ENCODE measurements at places on chromosomes 2 and 18.

GRCh38 chr2:61426267-61426897, 44.5 kb downstream of the USP34 start:
- peak; percentile 73 for DNase-seq

DNA sequence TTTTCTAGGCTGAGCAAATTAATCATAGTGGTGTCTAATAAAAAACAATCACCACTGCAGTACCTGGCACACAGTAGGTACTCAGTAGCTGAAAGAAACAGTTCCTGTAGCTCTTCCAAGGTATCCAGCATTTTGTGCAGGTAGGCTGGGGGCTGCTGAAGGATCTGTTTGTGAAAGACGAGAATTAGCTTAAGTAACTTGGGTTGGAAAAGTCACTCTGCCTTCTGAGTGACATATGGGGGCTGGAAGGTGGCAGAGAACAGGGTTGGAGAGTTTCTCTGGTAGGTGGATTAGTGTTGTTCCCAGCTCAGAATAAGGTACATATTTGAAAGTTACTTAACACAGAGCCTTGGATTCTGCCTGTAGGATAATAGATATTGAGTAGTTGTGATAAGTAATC, 72.8 kb downstream of the FMNL2 start:
- no peak for DNase-seq

- no peak for DNase-seq
These were observed 97.6 kb downstream of the NFATC1 start for GRCh38 chr18:79493211-79493800.

GRCh38 chr2:196651387-196652094, 12.0 kb downstream of the CCDC150 start:
- DNase-seq, result no peak

GRCh38 chr18:46519870-46520269, 137.2 kb downstream of the LOXHD1 start:
- no peak for DNase-seq

GRCh38 chr2:54967269-54967668, 83.0 kb downstream of the RTN4 start:
- no peak for DNase-seq

DNA sequence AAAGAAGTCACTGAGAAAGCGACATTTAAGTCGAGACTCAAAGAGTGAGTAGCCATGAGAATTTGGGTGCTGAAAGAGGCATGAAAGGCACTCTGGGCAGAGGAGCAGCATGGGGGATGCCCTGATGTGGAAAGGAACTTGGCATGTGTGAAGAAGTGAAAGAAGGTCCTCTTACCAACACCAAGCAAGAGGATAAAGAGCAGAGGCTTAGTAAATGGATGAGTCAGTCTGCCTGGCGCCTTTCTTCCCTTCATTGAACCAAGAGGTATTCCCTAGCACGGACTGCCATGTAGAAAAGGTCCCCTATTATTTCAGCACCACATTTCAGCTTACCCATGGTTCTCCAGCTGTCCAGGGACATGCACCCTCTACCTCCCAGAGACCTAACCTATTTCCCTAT, 221.1 kb upstream of the NRP2 start:
- DNase-seq, result no peak

- DNase-seq, result no peak
These were observed at the start of gene COLEC11 for GRCh38 chr2:3594493-3595281. Gene COLEC11 (plus strand): TSS chr2:3595112. CDS start chr2:3604341, 9,229 bp downstream.

- no peak for DNase-seq
These were observed 70.9 kb downstream of the AFF3 start for GRCh38 chr2:100071335-100072043.

GRCh38 chr2:218877891-218878290, 2.8 kb upstream of the WNT10A start:
- no peak for DNase-seq

DNA sequence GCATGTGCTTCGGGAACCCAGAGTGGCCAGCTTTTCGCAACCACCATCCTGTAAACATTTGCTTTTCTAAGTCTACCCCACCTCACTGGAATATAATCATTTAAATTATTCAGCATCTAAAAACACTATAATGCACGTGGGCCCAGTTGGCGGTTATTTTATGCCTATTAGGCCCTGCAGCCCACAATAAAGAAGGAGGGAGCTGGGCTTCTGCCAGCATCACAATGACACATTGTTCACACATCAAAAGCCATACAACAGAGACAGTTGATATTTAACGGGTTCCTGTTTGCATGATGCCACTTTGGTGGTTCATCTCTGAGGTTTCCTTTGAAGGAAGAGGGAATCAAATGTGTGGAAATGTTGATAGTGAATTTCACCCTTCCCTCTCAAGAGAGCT, 916.0 kb upstream of the CELF4 start:
- DNase-seq, result no peak

DNA sequence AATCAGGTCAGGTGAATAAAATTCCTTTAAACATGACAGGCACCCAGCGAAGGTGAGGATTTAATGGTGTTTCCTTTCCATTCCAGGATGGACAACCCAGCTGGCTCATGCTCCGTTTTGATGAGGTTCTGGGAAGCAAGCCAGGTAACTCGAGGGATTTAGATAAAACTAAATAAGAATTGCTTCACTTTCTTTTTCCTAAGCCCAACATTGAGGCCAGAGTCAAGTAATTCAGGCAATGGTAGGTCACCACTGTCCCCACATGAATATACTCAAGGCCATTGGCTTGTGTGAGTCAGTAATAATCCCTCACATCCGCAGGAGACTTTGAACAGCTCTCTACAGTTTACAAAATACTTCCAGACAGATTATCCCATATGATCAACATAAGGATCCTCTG, 16.2 kb upstream of the LRATD1 start:
- DNase-seq, result no peak

GRCh38 chr2:67571785-67572718, 174.9 kb downstream of the ETAA1 start:
- no peak for DNase-seq

GRCh38 chr2:62727876-62728566, 22.5 kb downstream of the EHBP1 start:
- DNase-seq, result no peak

DNA sequence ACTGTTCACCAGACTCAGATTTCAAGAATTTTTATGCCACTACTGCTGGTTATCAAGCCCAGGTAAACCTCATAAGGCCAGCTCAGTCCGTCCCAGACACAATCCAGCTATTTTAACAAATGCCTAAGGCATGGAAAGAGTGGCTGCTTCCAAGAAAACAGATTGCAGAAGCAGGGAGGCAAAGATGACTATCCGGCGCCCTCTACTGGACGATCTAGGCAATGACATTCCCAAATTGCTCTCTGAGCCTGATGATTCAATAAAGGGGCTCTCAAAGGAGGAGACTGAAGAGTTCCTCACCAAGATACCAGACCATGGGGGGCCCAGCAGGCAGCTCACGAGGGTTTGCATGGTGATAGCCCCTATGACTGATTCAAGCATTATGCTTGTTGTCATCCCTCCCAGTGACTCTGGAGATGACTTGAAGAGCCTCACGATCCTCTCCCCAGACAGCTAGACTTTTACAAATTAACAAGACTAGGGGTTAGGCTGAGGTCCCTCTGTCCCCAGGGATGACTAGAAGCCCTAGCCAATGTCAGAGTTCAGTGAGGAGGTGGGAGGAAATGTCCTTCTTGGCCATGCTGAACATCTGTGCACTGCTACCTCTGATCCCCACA, 25.0 kb downstream of the SERPINB8 start:
- DNase-seq, result peak; percentile 48

DNA sequence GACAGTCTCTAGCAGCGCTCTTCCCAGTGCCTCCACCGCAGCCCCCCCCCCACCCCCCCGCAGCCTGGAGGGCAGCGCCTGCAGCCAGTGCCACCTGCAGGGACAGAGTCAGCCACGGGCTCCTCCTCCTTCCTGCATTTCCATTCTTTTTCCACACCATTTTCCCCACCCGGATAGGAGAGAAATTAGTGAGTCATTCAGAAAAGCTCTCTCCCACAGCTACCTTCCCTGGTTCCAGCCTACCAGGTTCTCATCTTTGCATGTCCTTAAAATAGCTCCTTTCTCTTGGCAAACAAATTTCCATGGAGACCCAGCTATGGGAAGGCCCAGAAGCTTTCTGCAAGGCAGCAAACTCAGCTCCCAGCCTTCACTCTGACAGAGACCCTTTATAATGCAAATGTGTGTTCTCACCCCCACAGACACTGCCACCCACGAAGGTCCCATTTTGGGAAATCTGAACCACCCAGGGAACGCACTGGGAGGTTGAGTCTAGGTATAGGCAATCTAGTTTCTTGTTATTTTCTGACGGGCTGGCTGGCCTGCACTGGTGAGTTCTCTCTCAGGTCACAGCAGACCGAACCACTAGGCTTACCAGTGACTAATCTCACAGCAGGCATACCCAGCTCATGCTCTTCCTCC, 41.8 kb upstream of the ATG16L1 start:
- no peak for DNase-seq

GRCh38 chr2:231709636-231709980, 1.3 kb downstream of the PTMA start:
- DNase-seq, result no peak

- DNase-seq, result no peak
These were observed 70.4 kb downstream of the SEMA4F start for GRCh38 chr2:74724496-74724895.

GRCh38 chr2:171958475-171958874, 36.2 kb downstream of the HAT1 start:
- no peak for DNase-seq

GRCh38 chr2:189549449-189549832, 31.1 kb downstream of the SLC40A1 start:
- DNase-seq, result no peak

- DNase-seq, result no peak
These were observed 32.1 kb downstream of the TRAK2 start for GRCh38 chr2:201419057-201419635.

- no peak for DNase-seq
These were observed 200.8 kb downstream of the SLC8A1 start for GRCh38 chr2:40251137-40251536.

- no peak for DNase-seq
These were observed 135.4 kb downstream of the COL6A3 start for GRCh38 chr2:237278568-237278967.

GRCh38 chr2:1650085-1650872, 94.0 kb downstream of the PXDN start:
- DNase-seq, result no peak

GRCh38 chr18:3279201-3280185, 17.6 kb downstream of the MYL12B start:
- no peak for DNase-seq

DNA sequence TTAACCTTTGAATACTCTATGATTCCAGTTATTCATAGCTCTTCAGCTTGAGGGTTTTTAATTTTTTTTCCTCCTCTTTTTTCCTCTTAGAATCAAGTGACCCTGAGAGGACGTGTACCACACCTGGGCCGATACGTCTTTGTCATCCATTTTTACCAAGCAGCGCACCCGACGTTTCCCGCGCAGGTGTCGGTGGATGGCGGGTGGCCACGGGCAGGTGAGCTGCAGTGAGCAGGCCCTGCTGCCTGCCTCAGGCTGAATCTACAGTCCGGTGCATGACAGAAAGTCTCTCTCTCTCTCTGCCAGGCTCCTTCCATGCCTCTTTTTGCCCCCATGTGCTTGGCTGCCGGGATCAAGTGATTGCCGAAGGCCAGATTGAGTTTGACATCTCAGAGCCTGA, 153.1 kb downstream of the LAMA3 start:
- no peak for DNase-seq

GRCh38 chr2:177585234-177585863, 192.8 kb downstream of the AGPS start:
- no peak for DNase-seq

DNA sequence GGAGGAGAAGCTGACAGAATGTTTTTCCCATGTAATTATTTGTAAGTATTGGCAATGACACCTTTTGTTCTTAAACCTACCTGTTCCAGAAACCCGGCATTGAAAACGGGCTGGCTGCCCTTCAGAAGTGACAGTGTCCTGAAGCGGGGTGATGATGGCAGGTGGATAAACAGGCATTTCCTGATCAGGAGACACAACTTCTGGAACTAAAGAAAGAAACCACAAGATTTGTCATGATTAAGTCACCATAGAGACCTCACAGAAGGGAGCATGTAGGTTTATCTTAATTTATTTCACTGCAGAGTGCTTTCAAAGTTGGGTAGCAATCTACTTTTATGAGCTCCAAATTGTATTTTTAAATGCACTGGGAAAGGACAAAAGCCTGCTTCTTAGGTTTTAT, 43.1 kb downstream of the TTN start:
- no peak for DNase-seq

- DNase-seq, result no peak
These were observed 89.0 kb downstream of the ZNF532 start for GRCh38 chr18:58953627-58954026.

GRCh38 chr18:79496237-79496977, 100.7 kb downstream of the NFATC1 start:
- no peak for DNase-seq

DNA sequence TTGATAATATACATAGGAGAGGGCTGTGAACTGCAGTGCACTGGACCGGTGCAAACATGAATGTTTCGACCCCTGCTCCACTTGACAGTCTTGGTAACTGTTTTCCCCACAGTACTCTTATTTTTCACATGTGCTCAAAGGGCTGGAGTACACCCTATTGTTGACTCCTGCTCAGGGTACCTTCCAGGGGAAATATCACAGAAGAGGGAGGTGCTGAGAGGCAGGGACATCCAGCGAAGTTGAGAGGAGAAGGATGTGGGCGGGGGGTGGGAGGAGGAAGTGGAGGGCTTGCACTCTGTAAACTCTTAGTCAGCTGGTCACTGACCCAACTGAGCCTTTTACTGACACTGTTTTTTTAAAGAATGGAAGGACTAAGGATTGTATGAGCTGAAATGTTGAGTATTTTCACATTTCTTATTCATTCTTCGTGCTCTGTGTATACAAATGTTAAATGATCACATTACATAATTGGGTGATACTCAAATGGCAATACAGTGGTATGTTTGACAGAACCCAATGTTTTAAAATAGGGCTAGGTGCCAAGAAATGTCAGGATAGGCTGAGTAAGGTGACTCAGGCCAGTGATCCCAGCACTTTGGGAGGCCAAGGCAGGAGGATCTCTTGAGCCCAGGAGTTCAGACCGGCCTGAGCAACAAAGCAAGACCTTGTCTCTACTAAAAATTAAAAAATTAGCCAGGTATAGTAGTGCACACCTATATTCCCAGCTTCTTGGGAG, 10.0 kb downstream of the INPP4A start:
- peak; percentile 4 for DNase-seq

GRCh38 chr2:99959261-99960014, 183.0 kb downstream of the AFF3 start:
- no peak for DNase-seq

GRCh38 chr2:85678794-85679672, 11.0 kb upstream of the SFTPB start:
- DNase-seq, result peak; percentile 93

All from HEK293T (cell line).